ENCODE measurements at places on chromosomes 12 and 14. TPM values are rescaled to one million over a fixed set of nuclear protein-coding genes. Genes with fewer than 3 reads are reported as not detected.

KERA gene
- total RNA-seq, result not detected

SERPINA1 gene
- total RNA-seq, result 68.9 TPM

GCN1 gene
- 93.1 TPM for total RNA-seq

MIPOL1 gene
- total RNA-seq, result 0.46 TPM

POTEM gene
- not detected for total RNA-seq

GPRC5D gene
- not detected for total RNA-seq

DLGAP5 gene
- 58.2 TPM for total RNA-seq

ANAPC7 gene
- 61.1 TPM for total RNA-seq

GPR68 gene
- 19.2 TPM for total RNA-seq

PLEKHD1 gene
- 0.12 TPM for total RNA-seq

GNB3 gene
- total RNA-seq, result 1.3 TPM

OR4E2 gene
- total RNA-seq, result not detected

SLC10A1 gene
- total RNA-seq, result not detected

BMP4 gene
- not detected for total RNA-seq

KRT7 gene
- total RNA-seq, result 23.1 TPM

USP15 gene
- 94.0 TPM for total RNA-seq

HOXC4 gene
- total RNA-seq, result 1.1 TPM

SERPINA10 gene
- not detected for total RNA-seq

IGF1 gene
- 0.79 TPM for total RNA-seq

KRT75 gene
- not detected for total RNA-seq

SLC2A3 gene
- total RNA-seq, result 312 TPM
